Activated T-helper 2 cell treated with anti-CD3 and anti-CD28 coated beads, Interferon-gamma antibody, Interleukin-2, Interleukin-4, amounts not matched to agents 10 μg/mL and 5 μg/mL and 100 μg/mL, durations not matched to agents 14 hours and 24 hours and 36 hours (primary cell): ENCODE measurements at places on chromosomes 1 and 21. TPM values are rescaled to one million over a fixed set of nuclear protein-coding genes. Genes with fewer than 3 reads are reported as not detected.

The TRABD2B gene
- total RNA-seq: not detected in 2 replicates

- H3K27me3 ChIP-seq: no peaks in the 10 kb centered on the region
- DNase-seq: no peak
- no peak overlapping the region for H3K27ac ChIP-seq
- H3K4me1 ChIP-seq: no peaks in the 10 kb centered on the region
- H3K4me3 ChIP-seq: no peak overlapping the region
- H3K36me3 ChIP-seq: no peaks in the 10 kb centered on the region
Observed at GRCh38 chr21:9753943-9754342, 767.4 kb upstream of the TPTE start.

DNA sequence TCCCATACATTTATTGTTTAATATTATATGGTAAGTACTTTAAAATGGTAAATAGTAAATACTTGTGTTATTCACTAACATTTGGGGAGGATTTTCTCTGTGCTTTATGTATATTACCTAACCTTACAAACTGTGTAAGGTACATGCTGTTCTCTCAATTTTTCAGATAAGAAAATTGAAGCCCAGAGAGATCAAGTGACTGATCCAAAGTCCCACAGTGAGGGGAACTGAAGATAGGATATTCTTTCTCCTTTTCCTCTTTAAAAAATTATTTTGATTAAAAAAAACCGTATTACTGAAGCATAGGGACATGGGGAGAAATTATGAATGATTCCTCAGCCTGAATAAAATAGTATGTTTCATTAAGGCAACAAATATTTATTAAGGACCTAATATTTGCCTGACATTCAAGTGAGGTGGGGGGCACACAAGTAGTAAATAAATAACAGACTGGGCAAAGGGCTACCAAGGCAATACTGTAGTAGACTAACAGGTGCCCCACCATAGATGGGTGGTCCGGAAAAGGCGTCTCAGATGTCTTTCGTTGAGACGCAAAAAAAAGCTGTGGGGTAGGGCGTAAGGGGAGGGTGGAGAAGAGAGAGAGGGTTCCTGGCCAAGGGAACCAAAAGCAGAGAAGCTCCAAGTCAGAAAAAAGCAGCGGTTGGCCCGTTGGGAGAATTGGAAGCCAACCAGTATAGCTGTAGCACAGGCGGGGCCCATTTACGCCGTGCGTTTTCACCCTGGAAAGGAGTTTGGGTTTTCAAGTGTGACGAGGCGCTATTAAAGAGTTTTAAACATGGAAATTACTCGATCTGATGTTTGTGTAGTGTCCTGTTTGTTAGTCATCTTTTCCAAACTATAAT, 944 bp upstream of the AGO3 start:
- H3K36me3 ChIP-seq: peaks cover 7% of the 10 kb centered on the region
- H3K27me3 ChIP-seq: no peaks in the 10 kb centered on the region
- peaks cover 27% of the 10 kb centered on the region for H3K4me1 ChIP-seq
- H3K4me3 ChIP-seq: peak overlapping the region; percentile 90
- DNase-seq: peak; percentile 15

The GBP3 gene
- total RNA-seq: 6.4 and 7.5 TPM in 2 replicates

GRCh38 chr1:33997127-33998036, 133.5 kb downstream of the HMGB4 start:
- no peaks in the 10 kb centered on the region for H3K4me1 ChIP-seq
- DNase-seq: no peak
- H3K36me3 ChIP-seq: no peaks in the 10 kb centered on the region
- H3K27ac ChIP-seq: no peak overlapping the region

The PLXNA2 gene
- total RNA-seq: 0.07 and 0.37 TPM in 2 replicates

The UMODL1 gene
- not detected in 2 replicates for total RNA-seq

GRCh38 chr1:67818725-67819301, 14.5 kb downstream of the GNG12 start:
- peaks cover 8% of the 10 kb centered on the region for H3K27me3 ChIP-seq
- no peak overlapping the region for H3K4me3 ChIP-seq
- no peaks in the 10 kb centered on the region for H3K4me1 ChIP-seq
- H3K27ac ChIP-seq: no peak overlapping the region
- no peaks in the 10 kb centered on the region for H3K36me3 ChIP-seq

GRCh38 chr1:149962039-149962647, 25.5 kb upstream of the MTMR11 start:
- peaks cover 19% of the 10 kb centered on the region for H3K4me1 ChIP-seq
- no peaks in the 10 kb centered on the region for H3K27me3 ChIP-seq
- peak; percentile 30 for DNase-seq
- peaks cover 56% of the 10 kb centered on the region for H3K36me3 ChIP-seq

DNA sequence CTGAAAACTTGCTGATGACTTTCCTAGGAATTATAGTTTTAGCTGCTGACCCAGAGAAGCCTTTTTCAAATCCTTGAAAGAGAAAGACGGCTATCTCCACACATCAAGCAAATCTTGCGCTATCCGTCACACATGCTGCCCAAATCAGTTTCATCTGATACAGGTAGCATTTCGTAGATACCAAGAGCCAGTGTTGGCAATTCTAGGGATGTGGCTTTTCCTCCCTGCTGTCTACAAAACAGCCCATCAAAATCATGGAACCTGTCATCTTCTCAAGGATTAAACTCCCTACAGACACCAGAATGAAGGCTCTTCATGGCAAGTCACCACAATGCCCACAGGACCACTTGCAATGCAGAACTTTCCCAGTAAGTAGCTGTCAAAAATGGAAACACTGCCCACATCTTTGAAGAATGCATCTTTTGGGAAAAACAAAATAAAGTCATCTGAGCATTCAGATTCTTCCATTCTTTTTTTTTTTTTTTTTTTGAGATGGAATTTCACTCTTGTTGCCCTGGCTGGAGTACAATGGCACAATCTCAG, 10.4 kb downstream of the STX6 start:
- DNase-seq: no peak
- no peak overlapping the region for H3K4me3 ChIP-seq
- no peak overlapping the region for H3K27ac ChIP-seq
- H3K27me3 ChIP-seq: no peaks in the 10 kb centered on the region
- H3K36me3 ChIP-seq: peaks cover 29% of the 10 kb centered on the region

DNA sequence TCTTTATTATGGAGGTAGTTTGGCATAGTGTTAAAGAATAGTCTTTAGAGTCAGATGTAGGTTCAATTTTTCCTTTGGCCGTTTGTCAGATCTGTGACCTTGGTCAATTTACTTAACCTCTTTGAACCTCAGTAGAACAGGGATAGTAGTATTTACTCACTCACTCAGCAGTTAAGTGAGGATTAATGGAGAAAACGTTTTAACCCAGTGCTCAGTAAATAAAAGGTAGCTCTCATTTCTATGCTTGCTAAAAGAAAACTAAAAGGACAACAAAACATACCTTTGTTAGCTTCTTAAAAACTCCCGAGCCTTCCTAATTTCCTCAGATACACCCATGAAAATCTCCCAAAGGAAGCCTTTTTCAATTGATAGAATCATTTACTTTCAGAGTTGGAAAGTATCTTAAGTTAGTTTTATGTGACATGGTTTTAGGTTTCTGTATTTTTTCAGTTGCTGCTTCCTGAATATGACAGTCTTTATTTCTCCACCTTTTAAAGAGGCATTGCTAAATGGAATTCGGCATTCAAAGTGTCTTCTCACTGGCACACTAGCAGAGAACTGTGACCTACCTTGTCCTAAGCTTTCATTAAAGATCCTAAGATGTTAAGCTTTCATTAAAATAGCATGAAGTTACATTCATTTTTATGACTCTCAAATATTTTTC, 7.8 kb downstream of the ABCD3 start:
- no peak for DNase-seq
- H3K27me3 ChIP-seq: no peaks in the 10 kb centered on the region
- H3K27ac ChIP-seq: no peak overlapping the region
- H3K4me3 ChIP-seq: peak overlapping the region; percentile 20

DNA sequence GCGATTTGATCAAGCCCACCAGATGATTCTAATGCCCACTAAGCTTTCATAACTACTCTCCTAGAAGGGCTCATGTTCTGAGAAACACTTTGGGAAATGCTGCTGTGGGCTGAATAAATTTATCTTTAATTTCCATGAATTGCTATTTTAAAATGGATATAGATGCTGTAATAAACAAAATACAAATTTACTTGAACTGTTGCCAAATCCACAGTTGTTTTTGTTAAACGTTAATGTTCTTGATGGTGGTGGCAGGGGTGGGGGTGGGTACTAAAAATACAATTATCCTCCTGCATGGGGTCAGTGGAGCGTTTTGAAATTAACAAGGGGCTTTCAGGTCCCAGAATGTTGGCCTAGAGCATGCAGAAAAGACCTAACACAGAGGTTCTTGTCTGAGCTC, 244.7 kb upstream of the POU3F1 start:
- H3K27me3 ChIP-seq: peaks cover 41% of the 10 kb centered on the region
- DNase-seq: no peak
- no peaks in the 10 kb centered on the region for H3K36me3 ChIP-seq
- H3K4me1 ChIP-seq: no peaks in the 10 kb centered on the region

DNA sequence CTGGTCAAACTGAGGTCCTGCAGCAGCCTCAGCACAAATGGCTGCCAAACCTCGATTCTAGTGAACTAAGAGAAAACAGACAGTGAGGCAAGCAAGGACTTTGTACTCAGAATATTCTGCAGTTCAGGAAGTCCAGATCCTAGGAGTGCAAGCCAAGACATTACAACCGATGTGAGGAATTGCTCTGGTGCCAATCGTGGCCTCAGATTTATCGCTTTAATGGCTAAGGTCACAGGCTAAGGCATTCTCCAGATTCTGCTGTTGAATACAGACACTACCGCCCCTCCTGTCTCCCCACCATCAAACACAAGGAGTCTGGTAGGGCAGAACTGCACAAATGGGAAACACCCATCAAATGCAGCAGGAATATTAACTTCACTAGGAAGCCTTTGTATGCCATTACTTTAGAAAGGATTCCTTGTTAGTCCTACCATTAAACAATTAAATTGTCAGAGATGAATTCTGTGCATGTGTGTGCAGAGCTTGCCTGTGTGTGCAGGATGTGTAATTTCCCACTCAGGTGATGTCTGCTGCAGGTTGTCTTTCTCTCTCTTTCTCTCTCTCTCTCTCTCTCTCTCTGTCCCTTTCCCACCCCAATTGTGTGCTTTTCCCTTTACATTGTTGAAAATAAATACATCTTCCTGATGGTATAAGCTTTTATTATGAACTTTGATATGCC, 9.2 kb upstream of the SERTAD4 start:
- no peaks in the 10 kb centered on the region for H3K36me3 ChIP-seq
- H3K4me3 ChIP-seq: no peak overlapping the region
- peaks cover 18% of the 10 kb centered on the region for H3K27me3 ChIP-seq
- H3K27ac ChIP-seq: no peak overlapping the region
- no peaks in the 10 kb centered on the region for H3K4me1 ChIP-seq
- DNase-seq: no peak

DNA sequence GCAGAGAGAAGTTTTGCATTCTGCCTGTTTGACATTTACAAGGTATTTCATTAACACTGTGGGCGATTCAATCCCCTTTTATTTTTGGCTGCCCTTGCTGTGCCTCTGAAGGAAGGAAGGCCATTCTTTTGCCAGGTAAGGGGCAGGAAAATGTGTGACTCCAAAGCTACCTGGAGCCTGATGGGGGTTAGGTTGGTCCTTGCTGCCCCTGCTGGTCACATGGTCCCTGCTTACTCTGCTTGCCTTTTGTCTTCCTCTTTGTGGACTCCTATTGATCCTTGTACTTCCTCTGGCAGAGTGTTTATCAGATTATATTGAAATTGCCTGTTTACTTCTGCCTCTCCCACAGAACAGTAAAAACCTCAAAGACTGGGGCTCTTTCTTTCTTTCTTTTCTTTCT, 65.7 kb downstream of the ST6GALNAC3 start:
- no peak for DNase-seq
- no peak overlapping the region for H3K4me3 ChIP-seq
- no peak overlapping the region for H3K27ac ChIP-seq
- H3K36me3 ChIP-seq: no peaks in the 10 kb centered on the region
- H3K4me1 ChIP-seq: no peaks in the 10 kb centered on the region
- no peaks in the 10 kb centered on the region for H3K27me3 ChIP-seq

The VWA5B1 gene
- not detected in 2 replicates for total RNA-seq
